ENCODE measurements at places on chromosomes 2 and 18.

DNA sequence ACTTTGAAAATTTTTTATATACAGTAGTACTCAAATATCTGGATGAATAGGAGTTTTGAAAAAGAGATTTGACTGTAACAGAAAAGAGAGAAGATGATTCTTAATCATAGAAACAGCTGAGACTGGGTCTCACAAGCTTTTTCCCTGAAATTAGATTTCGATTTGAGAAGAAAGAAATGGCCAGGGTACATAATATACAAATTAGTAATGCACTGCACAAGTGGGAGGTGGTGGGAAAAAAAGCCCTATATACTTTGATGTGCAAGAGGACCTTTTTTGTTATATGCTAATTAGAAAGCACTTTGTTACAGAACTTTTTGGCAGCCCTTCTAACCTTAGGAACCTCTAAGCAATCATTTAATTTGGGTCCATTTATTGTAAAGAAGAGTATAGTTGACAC is 62.9 kb downstream of the EML4 start:
- DNase-seq, result no peak

- peak; percentile 37 for DNase-seq
Measured at GRCh38 chr18:34598120-34598635, 111.9 kb upstream of the DTNA start.

DNA sequence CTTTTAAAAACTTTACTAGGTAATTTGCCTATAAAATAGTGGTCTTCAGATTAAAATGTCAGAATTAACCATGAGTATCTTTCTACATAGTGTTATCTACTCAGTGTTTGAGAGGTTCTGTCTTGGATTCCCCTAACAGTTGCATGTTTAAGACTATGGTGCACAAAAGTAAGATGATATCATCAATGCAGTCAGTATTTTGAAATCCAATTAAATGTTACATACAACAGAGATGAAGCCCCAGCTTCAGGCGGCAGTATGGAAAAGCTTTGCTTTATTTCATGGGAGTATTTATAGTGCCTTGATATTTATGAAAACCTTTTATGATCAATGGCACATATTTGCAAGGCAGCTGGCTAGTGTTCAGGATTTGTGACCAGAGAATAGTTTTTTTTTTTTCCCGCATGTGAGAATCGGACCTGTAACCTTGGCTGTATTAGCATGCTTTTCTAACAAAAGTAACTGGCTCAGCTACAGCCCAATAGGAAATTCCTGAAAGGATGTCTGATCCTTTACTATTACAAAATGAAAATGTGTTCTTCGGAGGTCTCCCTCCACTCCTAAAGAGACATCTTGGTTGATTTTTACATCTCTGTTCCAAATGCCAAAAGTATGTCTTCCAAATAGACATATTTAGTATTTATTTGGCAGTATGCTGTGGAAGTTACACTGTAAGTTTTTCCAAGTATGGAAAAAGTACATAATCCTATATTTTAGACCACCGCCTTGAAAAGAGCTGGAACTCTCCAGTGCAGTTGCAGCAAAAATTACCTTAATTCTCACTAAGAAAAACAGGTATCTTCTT is 319.3 kb upstream of the UBE2E3 start:
- no peak for DNase-seq

DNA sequence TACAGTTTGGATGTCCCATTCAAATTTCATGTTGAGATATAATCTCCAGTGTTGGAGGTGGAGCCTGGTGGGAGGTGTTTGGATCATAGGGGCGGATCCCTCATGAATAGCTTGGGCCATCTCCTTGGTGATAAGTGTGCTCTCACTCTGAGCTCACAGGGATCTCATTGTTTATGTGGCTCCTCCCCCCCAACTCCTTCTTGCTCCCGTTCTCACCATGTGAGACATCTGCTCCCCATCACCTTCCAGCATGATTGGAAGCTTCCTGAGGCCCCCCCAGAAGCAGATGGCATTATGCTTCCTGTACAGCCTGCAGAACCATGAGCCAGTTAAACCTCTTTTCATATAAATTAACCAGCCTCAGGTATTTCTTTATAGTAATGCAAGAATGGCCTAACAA is 3.0 kb upstream of the INPP1 start:
- DNase-seq, result peak; percentile 42

- DNase-seq, result no peak
Measured at GRCh38 chr2:187017438-187017837, 168.5 kb upstream of the ZSWIM2 start.

All from mesenchymal stem cell (in vitro differentiated cells and primary cell).